ENCODE measurements at places on chromosomes 6 and 20.
A peak's percentile ranks its signal among the peaks of the same experiment; 100 is the strongest.

- ATAC-seq: no peak
These were observed 39.7 kb downstream of the PPP1R14C start for GRCh38 chr6:150182460-150183078.

GRCh38 chr20:54197621-54198604 lies 10.0 kb upstream of the PFDN4 start:
- no peak for ATAC-seq

DNA sequence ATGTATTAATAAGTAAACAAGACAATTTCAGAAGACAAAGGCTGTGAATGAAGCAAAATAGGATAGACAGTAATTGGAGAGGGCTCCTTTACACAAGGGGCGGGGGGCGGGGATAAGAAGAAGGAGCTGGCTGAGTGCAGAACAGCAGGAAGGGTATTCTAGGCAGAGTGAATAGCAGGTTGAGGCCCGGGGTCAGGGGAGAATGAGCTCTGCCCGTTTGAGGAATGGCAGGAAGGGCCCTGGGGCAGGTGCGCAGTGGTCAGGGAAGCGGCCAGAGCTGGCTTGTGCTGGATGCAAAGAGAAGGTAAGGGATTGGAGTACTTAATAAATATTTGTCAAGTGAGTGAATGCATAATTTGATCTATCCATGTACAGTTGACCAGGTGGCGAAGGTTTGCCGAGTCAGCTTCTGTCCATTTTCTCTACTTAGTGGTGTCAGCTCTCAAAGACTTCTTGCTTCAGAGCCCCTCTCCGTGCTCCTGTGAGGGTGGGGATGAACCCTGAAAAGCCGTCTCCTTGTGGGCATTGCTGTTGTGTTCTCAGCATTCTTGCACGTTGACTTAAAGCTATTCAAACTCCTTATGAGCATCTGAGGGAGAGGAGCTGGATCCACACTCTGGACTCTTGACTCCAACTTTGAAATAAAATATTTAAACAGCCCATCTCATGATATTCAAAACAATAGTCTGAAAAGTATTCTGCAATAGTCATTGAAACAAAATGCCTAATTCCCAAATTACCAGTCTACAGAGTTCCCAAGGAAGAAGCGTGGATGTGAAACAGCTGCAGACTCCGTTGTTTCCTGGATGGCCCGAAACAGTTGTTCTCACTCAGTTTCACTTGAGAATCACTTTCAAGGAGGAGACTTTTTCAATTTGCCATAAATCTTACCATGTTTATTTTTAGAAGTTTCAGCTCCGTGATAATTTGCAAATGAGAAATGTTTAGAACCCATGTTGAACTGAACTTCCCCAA lies 105.1 kb downstream of the EDN3 start:
- ATAC-seq: no peak

DNA sequence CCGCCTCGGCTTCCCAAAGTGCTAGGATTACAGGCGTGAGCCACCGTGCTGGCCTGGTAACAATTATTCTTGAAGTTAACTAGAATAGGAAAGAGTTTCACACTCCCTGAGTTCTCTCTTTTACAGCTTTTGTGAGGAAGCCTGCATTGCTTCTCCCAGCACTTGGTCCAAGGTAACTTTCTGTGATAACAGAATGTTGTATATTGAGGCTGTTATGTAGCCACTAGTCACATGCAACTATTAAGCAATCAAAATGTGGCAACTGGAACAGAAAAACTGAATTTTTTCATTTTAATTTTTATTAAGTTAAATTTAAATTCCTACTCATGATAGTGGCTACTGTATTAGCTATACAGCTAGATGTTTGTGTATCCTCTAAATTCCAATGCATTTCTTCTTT lies 2.5 kb downstream of the TRIM38 start:
- no peak for ATAC-seq

DNA sequence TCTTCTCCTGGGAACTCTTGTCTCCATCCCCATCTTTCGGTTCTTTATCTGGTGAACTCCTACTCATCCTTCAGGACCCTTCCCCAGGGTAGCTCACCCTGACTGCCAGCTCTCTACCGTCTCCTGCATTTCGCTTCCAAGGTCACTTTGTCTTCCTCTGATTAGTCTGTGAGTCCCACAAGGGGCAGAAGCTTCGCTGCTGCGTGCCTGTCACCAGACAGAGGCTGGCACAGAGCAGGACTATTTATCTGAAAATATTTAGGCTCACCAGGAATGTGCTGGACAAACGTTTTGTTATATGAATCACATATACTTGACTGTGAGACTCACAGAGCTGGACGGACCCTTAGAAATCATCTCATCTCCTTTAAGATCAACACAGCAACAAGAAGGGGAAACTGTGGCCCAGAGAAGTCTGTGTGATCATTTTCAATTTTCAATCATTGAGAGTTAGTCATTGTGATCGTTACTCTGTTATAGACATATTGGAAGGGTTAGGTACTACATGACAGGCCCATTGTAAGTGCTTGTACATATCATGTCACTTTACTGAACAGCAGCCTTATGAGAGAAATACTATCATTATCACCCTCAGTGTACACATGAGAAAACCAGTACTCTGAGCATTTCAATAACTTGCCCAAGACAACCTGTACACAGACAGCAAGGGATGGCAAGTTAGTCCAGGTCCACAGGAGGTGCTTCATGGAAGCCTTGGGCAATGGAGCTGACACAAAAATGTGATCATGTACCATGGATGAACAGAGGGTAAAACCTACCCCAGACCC lies 51.4 kb downstream of the JPH2 start:
- peak; percentile 26 for ATAC-seq

- ATAC-seq: peak; percentile 83
These were observed 267.9 kb downstream of the PLCB1 start for GRCh38 chr20:8399947-8400346.

DNA sequence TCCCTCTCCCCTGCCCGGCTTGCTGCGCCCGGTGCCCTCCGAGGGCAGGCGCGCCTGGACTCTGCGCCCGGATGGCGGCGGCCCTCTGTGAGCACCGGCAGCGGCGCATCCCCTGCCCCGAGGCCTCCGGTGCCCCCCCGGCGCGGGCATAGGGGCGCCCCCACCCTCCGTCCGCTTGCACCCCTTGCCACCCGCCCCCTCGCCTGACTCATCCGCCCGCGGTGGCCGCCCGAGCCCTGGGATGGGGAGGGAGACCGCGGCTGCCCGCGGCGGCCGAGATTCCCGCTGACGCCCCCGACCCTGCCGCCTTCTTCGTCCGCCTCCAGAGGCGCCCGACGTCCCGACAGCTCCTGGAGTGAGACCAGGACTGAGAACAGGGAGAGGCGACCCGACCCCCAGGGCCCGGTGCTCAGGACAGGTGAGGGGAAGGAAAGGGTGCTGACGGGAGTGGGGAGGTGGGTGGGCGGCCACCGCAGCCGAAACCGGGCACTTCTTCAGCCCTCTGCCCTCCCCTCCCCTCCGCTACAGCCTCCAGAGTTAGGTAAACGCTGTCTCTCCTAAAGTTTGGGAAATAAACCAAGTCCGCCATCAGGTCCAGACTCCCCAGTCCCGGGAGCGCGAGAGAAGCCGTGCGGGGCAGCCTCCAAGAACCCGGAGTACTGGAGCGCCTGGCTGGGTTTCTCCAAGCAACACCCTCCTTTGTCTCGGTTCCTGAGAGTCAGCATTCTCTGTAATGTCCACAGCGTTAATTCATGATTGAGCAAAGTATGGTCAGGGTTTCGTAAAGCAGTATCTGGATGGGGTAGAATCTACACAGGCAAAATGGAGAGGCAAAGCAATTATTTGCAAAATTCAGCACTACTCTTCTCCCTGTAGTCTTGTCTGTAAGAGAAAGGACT lies 539 bp downstream of the TMEM200A start:
- peak; percentile 67 for ATAC-seq

DNA sequence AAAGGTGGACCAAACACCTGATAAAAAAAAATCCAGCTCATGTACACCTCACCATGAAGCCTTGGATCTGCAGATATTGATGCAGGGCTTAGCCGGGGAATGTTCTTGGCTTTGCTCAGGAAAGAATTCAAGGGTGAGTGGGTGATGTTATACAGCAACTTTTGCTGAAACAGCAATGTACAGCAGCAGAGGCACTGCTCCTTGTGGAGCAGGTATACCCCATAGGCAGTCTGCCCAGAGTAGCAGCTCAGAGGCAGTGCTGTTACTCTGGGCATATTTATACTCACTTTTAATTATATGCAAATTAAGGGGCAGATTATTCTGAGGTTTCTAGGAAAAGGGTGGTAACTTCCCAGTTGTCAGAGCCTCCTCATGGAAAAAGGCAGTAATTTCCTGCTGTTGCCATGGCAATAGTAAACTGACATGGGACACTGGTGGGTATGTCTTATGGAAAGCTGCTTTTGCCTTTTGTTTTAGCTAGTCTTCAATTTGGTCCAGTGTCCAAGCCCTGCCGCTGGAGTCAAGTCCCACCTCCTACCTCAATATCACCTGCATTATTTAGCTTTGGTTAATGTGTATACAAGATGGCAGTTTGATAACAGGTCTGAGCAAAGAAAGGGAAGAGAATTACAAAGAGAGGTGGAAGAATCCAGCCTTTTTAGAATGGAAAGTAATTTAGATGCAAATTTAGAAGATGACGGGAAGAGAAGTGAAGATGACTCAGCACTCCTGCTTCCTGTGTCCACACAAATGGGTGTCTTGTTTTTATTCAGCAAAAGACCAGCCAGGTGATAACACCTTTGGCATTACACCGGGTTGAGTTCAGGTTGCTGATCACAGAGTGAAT lies 110.1 kb upstream of the JAG1 start:
- no peak for ATAC-seq

- ATAC-seq: no peak
These were observed 114.8 kb downstream of the DST start for GRCh38 chr6:56527934-56528333.

GRCh38 chr6:79468116-79468515 lies 69.1 kb downstream of the LCA5 start:
- ATAC-seq: no peak

DNA sequence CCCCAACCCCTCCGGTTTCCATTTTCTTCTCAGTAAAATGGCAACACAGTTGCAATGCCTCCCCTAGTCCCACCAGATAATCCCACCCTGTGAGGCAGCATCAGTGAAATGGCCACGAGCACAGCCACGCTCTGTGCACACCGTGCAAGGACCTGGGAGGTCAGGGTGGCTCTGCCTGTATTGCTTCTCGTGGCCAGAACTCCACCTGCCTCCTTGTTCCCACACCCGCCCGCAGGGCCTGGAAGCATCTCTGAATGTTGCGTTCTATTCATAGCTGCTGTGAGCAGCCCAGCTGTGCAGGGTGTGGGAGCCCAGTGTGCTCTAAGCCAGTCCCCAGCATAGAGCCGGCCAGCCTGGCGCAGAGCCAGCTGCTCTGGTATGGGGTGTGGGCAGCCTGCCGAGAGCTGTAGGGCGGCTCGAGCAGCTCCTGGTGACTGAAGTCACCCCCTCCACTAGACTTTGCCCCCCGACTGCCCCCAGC lies 161.1 kb downstream of the DLL1 start:
- ATAC-seq: no peak

GRCh38 chr6:5704708-5705107 lies 302.0 kb downstream of the NRN1 start:
- ATAC-seq: no peak

DNA sequence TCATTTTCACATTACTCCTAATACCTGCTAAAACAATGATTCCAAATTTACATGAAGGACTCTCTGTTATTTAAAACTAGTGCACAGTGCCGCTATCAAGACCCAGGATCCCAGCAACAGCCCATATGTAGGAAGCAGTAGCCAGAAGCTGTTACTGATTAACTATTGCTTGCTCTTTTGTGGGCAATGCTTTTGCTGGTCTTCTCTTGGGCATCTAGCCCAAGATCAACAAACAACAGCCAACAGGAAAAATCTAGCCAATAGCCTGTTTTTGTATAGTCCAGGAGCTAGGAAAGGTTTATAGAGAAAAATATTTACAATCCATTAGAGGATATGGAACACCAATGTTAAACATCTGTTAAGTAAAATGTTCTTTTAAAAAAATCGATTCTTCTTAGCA lies 22.1 kb upstream of the TENT5A start:
- no peak for ATAC-seq

DNA sequence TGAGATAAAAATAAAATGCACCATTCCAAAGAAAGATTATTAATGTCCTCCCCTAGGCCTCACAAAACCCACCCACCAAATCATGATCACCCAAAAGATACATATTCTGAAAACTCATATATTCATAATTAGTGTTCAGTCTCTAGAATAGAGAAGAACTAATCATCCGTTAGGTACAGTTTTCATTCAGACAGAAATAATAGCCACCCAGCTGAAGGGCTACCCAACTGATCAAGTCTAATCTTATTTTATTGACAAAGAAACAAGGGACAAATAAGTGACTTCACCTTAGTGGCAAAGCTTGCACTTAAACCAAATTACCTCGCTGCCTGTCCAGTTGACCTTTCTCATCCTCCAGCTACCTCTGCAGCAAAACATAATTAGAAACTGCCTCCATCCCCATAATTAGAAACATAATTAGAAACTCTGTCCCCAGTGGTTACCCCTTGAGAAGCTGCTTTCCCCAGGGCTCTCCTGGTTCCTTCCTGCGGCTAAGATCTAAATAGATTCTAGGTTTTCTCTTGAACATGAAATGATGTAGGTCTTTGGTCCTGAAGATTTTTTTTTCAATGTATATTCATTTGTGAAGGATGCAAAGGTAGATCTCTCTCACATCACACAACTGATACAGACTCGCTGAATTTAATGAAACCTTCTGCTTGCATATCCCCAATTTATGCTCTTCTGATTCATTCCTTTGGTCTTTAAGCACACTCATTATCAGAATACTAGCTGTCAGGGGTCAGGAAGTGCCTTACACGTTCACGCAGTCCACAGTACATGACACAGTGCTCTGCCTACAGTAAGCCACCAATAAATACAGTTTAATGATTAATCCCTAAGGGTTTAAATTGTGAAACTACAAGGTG lies 46.3 kb downstream of the HBS1L start:
- peak; percentile 97 for ATAC-seq

GRCh38 chr20:50309280-50309763 lies 118.7 kb downstream of the CEBPB start:
- ATAC-seq: no peak

- no peak for ATAC-seq
These were observed 6.0 kb upstream of the FASTKD5 start for GRCh38 chr20:3165473-3166337.

- ATAC-seq: no peak
These were observed 505 bp upstream of the DEFB115 start for GRCh38 chr20:31256959-31257358.

GRCh38 chr6:12132351-12133222 lies 120.5 kb downstream of the HIVEP1 start:
- no peak for ATAC-seq

GRCh38 chr6:127177923-127178231 lies 59.4 kb downstream of the RSPO3 start:
- no peak for ATAC-seq

DNA sequence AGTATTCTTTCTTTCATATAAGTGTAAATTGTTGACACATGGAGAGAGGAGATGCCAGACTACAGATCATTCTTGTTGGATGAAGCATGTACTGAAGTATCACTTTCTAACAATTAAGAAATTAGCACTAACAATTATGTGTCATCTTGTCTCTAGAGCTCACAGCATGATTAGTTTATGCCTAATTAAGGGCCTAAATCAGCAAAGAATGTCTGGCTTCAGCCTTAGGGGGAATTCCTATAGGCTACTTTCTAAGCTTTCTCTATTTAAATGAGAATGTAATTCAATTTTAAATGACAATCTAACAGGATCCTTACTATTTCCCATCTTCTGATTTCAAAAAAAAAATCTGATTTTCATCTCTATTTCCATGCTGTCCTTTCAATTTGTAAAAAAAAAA lies 371.0 kb downstream of the EPHA7 start:
- no peak for ATAC-seq
